ENCODE measurements at places on chromosomes 7 and 10.

DNA sequence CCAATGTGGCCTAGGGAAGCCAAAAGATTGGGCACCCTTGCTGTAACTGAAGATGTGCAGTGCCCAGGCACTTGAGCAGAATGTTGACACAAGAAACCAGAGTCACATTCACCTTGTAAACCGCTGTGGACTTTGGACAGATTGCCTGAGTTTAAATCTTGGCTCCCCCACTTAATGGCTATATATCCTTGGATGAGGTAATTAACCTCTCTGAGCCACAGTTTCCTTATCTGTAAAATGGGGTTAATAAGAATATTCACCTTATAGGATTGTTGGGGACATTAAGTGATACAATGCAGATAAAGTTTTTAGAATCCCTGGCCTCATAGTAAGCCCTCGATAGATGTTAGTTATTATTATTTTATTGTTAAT is 331.0 kb downstream of the LRMDA start:
- DNase-seq: no peak

DNA sequence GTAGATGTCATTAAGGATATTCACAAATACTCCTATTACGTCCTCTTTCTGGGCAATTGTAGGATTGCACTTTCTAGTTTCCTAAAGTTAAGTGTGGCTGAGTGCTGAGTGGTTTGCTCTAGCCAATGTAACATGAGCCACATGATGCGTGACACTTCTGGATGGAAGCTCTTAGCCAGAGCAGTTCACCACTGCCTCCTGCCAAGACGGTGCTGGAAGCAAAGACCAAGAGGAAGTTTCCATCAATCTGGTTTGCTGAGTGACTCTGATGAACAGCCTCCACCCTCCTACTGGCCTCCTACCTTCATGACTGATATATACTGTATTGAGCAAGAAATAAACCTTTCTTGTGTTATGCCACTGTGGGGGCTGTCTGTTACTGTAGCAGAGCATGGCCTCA is 318.1 kb downstream of the KCNMA1 start:
- peak; percentile 58 for DNase-seq

GRCh38 chr10:55311848-55312635 is 511.0 kb upstream of the PCDH15 start:
- DNase-seq: peak; percentile 2

DNA sequence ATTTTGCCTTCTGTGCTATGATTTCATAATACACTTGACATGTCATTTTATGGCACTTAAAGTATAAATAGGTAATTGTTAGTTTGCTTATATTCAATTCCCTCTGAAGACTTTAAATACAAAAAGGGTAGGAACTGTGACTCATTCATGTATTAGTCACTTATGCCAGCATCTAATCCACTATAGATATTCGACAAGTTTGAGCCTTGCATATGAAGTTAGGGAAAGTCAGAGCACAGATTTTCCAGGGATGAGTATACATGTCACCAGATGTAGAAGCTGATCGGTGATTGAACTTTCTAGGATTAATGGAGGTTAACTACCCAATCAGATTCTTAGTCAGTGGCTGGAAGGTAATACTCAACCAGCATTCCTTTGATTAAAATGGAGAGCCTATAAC is 1321.5 kb downstream of the XPNPEP1 start:
- no peak for DNase-seq

- no peak for DNase-seq
Measured at GRCh38 chr10:112304267-112304859, 21.2 kb downstream of the TECTB start.

GRCh38 chr10:126169899-126170298 is 218.4 kb downstream of the ADAM12 start:
- DNase-seq: no peak

- no peak for DNase-seq
Measured at GRCh38 chr10:11720260-11720741, 21.9 kb upstream of the ECHDC3 start.

DNA sequence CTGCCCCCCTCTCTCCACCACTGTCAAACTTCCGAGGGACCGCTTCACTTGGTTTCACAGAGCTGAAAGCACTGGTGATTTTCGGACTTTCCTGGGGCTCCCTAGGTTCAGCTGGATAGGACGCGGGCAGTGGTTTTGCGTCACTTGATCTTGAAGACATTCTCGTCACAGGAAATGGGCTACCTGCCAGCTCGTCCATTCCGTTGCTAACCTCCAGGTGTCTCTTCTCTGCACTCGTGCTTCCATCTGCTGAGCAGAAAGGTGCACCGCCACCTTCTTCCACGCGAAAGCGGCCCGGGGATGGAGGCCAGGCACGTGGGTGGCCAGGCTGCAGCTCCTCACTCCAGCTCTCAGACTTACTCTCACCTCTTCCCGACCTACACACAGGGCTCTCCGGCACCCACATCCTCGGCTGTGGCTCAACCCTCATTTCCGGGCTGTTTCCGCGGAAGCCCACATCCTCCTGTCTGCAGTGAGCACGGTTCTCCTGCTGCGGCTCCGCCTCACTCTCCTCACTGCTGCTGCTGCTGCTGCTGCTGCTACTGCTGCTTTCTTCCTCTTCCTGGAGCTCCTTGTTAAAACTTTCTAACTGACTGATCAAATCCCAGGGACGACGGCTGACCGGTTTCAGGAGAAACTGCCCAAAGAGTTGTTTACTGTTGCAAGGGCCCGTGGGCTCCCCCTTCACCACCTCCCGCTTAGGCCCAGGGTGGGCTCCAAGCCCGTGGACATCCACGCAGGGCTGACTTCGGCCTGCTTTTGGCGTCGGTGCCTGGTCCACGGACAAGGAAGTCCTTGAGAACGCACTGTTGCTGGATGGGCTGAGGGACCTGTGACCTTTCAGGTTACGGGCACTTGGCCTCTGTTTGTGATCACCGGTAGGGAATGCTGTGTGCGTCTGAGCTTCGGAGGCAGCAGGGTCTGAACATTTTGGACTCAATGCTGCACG is 32.1 kb downstream of the JCAD start:
- DNase-seq: no peak

DNA sequence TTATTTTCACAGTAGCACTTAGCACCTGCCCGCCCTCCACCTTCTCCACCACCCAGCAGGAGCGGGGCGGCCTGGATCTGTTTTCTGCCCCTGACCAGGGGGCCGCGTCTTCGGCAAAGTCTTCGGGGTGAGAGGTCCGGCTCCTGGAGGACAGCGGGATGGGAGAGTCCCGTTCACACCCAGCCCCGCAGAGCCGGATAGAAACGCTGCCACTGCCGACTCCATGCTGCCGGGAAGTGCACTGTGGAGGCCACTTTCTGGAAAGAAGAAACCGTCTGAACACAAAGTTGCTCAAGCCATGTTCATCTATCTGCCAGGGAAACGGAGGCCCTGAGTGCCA is 14.5 kb upstream of the ZNF273 start:
- DNase-seq: no peak

DNA sequence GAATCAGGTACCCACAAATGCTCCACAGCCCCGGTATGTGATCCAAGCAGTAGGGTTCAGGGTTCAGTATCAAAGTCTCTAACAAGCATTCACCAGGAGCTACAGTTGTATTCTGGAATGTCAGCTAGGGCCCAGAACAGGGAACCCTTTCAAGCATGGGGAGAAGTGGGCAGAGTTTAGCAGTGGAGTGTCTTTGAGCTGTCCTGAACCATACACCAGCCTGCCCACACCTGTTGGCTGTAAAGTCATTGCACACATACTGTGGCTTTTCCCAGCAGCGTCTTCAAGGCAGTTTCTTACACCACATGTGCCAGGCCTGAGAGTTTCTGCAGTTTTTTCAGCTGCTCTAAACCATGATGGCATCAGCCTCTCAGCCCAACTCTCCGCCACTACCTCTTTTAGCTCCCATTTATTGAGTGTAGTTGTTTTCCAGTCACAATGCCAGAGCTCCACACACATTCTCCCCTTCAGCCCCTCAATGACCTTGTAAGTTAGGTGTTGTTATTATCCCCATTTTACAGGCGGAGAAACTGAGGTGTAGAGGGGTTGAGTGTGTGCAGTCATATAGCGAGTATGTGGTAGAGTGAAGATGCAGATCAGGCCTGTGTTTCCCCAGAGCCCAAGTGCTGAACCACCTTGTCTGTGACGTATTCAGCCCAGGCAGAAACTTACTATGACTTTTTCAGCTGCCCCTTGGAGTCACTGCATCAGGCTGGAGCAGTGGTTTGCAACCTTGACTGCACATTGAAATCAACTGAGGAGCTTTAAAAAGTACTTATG is 83.1 kb downstream of the CHN2 start:
- DNase-seq: no peak

- no peak for DNase-seq
Measured at GRCh38 chr7:515628-516027, 4.0 kb downstream of the PDGFA start.

- no peak for DNase-seq
Measured at GRCh38 chr10:31197886-31198285, 121.1 kb upstream of the ZEB1 start.

- no peak for DNase-seq
Measured at GRCh38 chr7:117164620-117165019, 158.2 kb downstream of the WNT2 start.

GRCh38 chr7:133623721-133624120 is 370.8 kb downstream of the EXOC4 start:
- no peak for DNase-seq

GRCh38 chr7:26153241-26153822 is 1.3 kb downstream of the NFE2L3 start:
- no peak for DNase-seq

DNA sequence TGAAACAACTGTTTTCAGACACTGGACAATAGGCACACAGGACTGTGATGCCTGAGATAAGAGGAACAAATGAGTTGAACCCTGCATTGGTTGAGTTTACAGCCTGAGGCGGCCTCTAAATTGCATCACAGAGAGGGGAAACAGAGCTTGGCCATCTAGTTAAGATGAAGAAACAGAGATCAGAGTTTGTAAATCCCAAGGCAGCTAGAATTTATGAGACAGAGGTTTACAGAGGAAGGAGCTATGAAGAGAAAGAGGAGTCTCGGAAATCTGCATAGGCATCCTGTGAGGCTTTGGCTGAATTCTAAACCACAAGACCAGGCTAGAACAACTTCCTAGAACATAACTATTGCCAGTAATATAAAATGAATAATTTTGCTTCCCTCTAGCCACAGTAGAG is 41.0 kb upstream of the OIT3 start:
- no peak for DNase-seq

DNA sequence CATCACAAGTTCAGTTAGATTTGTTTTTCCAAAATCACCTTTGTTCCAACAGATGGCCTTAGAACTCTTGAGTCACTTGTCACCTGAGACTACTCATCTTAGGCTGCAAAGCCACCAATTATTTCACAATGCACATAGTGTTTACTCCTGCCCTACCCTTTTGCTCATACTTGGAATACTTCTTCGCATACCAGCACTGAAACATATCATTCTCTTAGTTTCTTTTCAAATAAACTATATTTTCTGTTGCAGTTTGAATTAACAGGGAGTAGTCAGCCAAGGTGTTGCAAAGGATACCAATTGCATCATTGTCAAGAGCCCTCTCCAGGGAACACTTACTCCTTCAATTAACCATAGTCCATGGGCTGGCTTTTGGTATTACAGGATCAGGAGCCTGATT is 71.0 kb downstream of the CASD1 start:
- no peak for DNase-seq

- DNase-seq: no peak
Measured at GRCh38 chr10:28871665-28872064, 194.3 kb downstream of the BAMBI start.

GRCh38 chr7:1422512-1423263 is 36.6 kb downstream of the MICALL2 start:
- no peak for DNase-seq

DNA sequence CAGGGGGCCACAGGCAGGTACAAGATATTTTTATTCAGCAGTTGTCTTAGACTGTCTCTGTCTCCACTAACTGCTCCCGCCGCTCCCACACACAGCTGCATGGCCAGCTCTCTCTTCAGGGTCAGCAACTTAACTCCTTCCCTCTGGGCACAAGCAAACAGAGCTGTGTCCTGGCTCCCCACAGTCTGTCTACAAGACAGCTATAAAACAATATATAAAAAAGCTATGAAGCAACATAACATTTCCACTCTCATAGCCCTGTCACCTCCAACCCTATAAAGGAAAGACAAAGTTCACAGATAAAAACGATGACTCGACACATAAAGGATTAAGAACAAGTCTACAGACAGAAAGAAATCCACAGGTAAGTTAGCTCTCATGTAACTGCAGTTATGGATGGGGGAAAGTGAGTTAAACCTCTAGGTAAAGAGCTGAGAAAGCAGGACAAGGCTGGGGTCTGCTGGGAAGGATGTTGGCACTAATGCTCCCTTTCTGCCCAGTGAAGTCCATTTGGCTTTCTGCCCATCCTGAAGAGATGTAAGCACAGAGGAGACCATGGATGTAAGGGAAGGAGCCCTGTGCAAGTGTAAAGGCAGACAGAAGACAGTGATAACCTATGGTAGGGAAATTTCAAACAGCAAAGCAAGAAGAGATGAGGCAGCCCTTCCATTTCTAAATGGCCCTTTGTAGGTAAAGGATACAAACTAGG is 27.0 kb downstream of the RAPGEF5 start:
- no peak for DNase-seq

DNA sequence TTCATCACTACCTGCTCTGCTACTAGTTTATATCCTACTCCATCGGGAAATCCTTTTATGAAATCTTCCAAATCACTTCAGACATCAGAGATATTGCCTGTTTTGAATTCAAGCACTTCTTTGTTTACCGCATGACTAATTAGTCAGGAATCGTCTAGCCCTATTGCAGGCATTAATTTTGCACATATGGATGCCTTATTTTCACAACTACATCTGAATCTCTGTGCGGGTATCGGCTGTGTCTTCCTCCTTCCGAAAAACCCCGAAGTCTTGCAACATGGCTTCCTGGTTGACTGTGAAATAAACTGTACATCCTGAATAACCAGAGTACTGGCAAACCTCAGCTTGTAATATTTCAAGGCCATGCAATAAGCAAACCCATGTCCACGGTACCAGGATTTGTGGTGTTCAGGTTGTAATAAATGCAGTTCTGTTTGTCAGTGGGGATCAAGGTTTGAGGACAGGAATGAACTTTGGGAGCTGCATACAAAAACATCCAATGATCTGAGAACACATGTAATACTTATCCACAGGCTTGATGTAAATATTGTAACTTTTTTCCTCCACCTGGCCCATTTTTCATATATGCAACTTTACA is 642.1 kb downstream of the PARD3 start:
- DNase-seq: no peak

DNA sequence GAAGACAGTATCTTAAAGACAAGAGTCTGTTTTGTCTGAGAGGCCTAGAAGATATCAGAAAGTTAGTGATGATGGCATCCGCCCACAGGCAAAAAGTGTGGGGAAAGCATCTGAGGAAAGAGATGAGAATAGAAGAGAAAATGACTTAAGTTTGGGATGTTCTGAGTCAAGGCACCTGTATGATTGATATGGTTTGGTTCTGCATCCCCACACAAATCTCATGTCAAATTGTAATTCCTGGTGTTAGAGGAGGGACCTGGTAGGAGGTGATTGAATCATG is 568.2 kb upstream of the MGMT start:
- DNase-seq: no peak

- no peak for DNase-seq
Measured at GRCh38 chr10:127890832-127891334, 1.9 kb downstream of the CLRN3 start.

- no peak for DNase-seq
Measured at GRCh38 chr10:119469846-119470245, 72.7 kb downstream of the RGS10 start.

GRCh38 chr10:5364890-5365338 is at the start of gene UCN3:
TSS of gene UCN3 (plus strand) at chr10:5364966. CDS start at chr10:5373721, 8,755 bp downstream.
- DNase-seq: no peak
